ENCODE measurements at places on chromosomes 11 and 22. TPM values are rescaled to one million over a fixed set of nuclear protein-coding genes. Genes with fewer than 3 reads are reported as not detected.

DNA sequence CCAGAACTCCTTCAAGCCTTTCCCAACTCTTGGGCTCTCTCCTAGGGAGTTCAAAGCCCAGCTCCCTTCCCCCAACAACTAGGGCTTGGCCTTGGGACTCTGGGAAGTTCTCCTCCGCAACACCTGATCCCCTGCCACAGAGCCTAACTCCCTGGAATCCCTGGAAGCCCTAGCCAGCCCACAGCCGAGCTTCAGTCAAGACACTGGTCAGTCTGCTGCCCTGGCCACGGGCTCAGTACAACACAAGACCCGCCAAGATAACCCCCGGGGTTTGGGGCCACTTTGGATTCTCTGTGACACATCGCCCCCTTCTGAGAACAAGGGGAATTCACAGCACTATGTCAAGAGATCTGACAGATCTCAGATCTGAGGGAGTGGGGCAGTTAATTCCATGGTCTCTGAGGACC lies 58.3 kb downstream of the SLC22A12 start:
- peaks cover 5% of the 10 kb centered on the region for H3K4me1 ChIP-seq
- DNase-seq: peak; percentile 64
- no peak overlapping the region for H3K4me3 ChIP-seq
- H3K27me3 ChIP-seq: peaks cover 29% of the 10 kb centered on the region

DNA sequence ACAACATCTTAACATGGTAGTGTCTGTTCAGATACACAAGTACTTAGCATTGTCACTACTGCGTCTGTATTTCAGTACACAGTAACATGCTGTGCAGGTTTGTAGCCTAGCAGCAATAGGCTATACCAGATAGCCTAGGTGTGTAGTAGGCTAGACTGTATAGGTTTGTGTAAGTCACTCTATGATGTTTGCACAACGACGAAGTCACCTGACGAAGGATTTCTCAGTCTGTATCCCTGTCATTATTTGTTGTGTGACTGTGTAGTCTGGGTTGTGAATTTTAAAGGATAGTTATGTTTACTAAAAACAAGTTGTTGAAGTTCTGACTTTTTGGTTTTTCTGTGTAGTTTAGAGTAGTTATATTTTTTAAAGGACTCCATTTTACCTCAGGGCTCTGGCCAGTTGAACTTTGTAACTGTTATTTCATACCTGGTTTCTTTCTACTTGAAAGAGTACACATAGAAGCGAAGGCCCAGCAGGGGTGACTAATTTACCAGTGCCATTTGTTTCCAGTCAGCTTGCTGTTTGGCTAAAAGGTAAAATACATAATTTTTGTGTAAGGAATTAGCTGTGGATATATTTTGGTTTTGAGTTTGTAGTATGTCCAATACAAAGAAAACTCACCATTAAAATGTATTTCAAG lies 72.3 kb downstream of the PPP6R3 start:
- H3K4me1 ChIP-seq: peaks cover 42% of the 10 kb centered on the region
- peaks cover 37% of the 10 kb centered on the region for H3K36me3 ChIP-seq
- H3K4me3 ChIP-seq: no peak overlapping the region

UBTFL1 gene
- total RNA-seq: not detected

GRCh38 chr11:45042560-45042959 lies 91.9 kb upstream of the TP53I11 start:
- H3K4me3 ChIP-seq: no peak overlapping the region
- H3K36me3 ChIP-seq: no peaks in the 10 kb centered on the region
- peaks cover 4% of the 10 kb centered on the region for H3K27me3 ChIP-seq

LSP1 gene
- 303 TPM for total RNA-seq

DNA sequence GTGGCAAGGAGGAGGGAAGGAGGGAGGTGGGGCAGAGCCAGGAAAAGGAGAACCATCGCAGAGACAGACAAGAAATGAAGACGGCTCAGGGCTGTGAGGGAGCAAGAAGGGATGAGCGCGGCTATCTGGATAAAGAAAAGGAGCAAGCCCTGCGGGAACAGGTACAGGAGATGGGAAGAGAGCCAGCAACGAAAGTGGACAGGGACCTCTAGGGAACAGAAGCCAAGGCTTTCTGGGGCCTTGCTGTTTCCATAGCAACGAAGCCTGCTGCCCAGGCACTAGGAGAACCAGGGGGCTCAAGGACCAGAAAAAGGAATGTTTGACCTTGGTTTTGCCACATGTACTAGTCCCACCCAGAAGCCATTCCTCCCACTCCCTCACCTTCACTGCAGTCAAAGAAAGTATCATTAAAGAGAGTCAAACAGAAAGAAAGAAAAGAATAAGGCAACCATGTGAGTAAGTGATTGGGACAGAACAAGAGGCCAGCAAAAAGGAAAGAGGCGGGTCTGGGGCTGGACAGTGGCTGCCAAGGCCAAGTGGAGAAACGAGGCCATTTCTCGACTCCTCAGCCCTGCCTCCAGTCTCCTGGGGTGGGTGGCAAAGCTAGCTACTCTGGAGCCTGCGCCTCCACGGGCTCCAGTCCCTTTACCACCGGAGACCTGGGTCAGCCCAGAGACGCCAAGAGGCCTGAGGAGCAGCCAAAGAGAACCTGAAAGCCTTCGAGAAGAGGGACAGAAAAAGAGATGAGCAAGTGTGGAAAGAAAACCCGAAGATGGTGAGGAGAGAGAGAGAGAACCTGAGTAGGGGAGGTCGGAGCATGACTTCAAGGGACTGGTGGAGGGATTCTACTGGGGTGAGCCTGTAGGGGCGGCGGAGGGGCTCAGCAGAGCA lies 35.1 kb downstream of the NRXN2 start:
- DNase-seq: no peak
- peaks cover 16% of the 10 kb centered on the region for H3K4me1 ChIP-seq

- H3K4me1 ChIP-seq: peaks cover 31% of the 10 kb centered on the region
- H3K27ac ChIP-seq: no peak overlapping the region
- no peaks in the 10 kb centered on the region for H3K36me3 ChIP-seq
- no peak for DNase-seq
- H3K27me3 ChIP-seq: no peaks in the 10 kb centered on the region
- no peak overlapping the region for H3K4me3 ChIP-seq
Observed at GRCh38 chr22:36423461-36424404, 36.0 kb upstream of the MYH9 start.

DNA sequence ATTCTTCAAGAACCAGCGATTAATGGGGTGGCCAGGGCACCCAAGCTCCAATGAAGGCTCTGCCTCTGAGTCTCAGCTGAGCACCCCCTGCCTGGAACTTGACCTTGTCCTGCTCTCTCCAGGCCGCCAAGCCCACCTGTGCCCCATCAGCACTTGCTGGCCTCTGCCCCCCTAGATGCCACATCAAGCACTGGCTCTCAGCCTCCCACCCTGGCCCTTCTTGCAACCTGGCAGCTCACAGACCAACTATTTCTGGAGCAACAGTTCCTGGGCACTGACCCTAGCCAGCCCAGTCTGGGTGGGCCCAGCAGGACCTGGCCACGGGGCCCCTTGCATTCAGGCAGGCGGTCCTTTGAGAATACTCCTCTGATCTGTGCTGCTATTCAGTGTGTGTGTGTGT lies 98.8 kb upstream of the PITPNB start:
- H3K4me1 ChIP-seq: peaks cover 2% of the 10 kb centered on the region
- DNase-seq: no peak
- H3K4me3 ChIP-seq: no peak overlapping the region
- no peaks in the 10 kb centered on the region for H3K27me3 ChIP-seq

- DNase-seq: no peak
- no peaks in the 10 kb centered on the region for H3K36me3 ChIP-seq
- no peak overlapping the region for H3K27ac ChIP-seq
- no peaks in the 10 kb centered on the region for H3K4me1 ChIP-seq
- peaks cover 14% of the 10 kb centered on the region for H3K27me3 ChIP-seq
- no peak overlapping the region for H3K4me3 ChIP-seq
Observed at GRCh38 chr11:104588446-104588845, 309.8 kb downstream of the CASP12 start.

GRCh38 chr22:35446365-35446764 lies 46.4 kb downstream of the MCM5 start:
- no peak for DNase-seq
- H3K4me3 ChIP-seq: no peak overlapping the region
- peaks cover 22% of the 10 kb centered on the region for H3K36me3 ChIP-seq
- H3K27me3 ChIP-seq: no peaks in the 10 kb centered on the region

NXPE2 gene
- not detected for total RNA-seq

DNA sequence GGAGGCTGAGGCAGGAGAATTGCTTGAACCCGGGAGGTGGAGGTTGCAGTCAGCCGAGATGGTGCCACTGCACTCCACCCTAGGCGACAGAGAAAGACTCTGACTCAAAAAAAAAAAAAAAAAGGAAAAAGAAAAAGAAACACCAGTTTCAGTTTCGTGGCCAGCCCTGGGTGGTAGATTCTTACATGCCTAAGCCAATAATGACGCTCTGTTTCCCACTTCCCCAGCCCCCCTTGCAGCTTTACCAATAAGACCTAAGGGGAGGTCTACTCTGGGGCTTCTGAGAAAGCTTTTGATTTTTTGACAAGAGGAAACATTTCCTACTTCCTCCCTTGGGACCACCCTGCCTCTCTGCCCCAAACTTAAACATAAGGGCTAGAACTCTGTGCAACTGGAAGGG lies 30.0 kb upstream of the PTPRJ start:
- H3K4me3 ChIP-seq: peak overlapping the region; percentile 6
- no peaks in the 10 kb centered on the region for H3K36me3 ChIP-seq
- H3K4me1 ChIP-seq: peaks cover 39% of the 10 kb centered on the region
- H3K27ac ChIP-seq: peak overlapping the region; percentile 70
- H3K27me3 ChIP-seq: no peaks in the 10 kb centered on the region

SOX10 gene
- not detected for total RNA-seq

- H3K4me3 ChIP-seq: no peak overlapping the region
- H3K27ac ChIP-seq: no peak overlapping the region
- no peak for DNase-seq
- H3K27me3 ChIP-seq: no peaks in the 10 kb centered on the region
- peaks cover 3% of the 10 kb centered on the region for H3K4me1 ChIP-seq
- peaks cover 18% of the 10 kb centered on the region for H3K36me3 ChIP-seq
Observed at GRCh38 chr22:38240734-38241252, 32.0 kb downstream of the TMEM184B start.

DNA sequence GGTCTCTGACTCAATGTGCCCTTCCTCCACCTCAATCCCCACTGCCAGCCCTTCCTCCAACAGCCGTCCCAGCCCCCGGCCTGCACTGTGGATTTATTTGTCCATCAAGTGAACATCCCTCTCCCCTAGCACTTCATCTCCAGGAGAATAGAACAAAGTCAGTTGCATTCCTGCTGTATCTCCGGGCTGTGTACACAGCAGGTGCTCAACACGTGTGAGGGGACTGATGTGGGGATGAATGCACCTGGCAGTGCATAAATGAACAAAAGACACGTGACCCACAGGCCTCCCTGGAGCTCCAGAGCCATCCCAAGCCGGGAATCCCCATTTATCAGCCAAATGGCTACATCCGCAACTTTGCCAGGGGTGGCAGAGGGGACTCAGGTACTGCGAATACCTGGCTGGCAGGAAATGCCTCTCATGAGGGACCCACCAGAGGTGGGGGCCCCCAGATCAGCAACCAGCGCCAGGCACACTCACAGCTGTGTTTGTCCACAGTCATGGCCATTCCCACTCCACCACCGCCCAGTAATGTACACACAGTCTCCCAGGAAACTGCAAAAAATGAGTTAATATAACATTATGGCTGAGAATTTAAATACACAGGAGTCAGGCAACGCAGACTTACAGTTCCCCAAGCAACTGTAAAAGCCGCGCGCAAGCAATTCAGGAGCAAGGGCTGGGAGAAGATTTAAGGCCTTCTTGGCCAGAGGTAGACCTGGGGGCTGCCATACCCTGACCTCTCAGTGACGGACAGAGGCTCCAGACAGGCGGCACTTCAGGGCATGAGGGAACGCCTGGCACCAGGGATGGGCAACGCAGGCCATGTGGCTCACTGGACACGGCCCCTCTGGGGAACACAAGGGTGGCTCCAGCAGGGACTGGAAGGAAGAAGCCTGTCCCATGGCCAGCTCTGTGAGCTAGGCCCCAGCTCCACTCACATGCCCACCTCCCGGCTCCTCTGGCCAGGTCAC lies 50.3 kb upstream of the TCF20 start:
- H3K4me3 ChIP-seq: no peak overlapping the region
- DNase-seq: no peak
- H3K27ac ChIP-seq: no peak overlapping the region
- H3K27me3 ChIP-seq: no peaks in the 10 kb centered on the region

DNA sequence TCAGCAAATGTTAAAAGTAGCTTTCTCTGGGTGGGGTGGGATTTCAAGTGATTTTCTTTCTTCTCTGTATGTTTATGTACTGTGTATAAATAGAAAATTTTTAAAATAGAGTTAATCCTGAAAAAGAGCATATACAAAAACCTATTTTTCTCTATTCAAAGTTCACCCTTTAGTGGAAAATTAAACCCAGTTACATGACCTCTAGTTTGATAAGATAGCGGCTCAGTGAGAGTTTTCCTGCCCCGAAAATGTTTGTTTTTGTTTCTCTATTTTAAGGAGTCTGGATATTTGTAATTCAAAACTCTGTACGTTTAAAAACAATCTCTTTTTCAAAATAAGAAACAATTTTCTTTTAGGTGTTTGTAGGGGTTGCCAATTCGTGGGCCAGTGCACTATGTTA lies 42.1 kb upstream of the PITPNB start:
- H3K36me3 ChIP-seq: no peaks in the 10 kb centered on the region
- no peak overlapping the region for H3K4me3 ChIP-seq
- H3K27me3 ChIP-seq: no peaks in the 10 kb centered on the region
- no peaks in the 10 kb centered on the region for H3K4me1 ChIP-seq
- no peak for DNase-seq

DNA sequence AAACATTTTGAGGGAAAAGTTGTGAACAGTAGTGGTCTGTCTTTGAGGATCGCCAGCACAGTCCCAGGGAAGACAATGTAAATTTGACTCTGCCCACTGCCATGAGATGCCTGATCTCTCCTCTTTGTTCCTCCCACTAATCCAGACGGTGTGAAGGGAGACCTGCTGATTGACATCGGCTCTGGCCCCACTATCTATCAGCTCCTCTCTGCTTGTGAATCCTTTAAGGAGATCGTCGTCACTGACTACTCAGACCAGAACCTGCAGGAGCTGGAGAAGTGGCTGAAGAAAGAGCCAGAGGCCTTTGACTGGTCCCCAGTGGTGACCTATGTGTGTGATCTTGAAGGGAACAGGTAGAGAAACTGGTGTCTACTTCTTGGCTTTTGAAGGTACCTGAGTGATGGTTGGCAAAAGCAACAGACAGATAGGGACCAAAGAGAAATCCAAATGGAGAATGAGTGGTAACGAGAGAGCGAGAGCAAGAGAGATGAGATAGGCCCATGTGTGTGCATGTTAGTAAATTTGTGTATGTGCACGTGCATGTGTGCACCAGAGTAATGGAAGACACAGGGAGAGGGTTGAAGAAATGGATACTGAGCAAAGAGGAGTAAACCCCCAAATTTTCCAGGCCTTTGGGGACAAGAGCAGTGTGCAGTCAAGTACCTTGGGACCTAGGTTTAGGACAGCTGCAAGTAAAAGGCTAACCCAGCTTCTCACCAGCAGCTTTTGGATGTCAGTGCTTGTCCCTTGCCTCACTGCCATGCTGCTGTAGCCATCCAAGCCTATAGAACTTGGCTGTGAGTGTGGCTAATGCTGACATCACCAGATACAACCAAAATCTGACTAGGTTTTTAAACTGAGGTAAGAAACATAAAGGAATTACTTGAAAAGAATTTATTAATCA lies 1.9 kb downstream of the NNMT start:
- H3K27ac ChIP-seq: no peak overlapping the region
- DNase-seq: no peak
- no peaks in the 10 kb centered on the region for H3K4me1 ChIP-seq
- H3K36me3 ChIP-seq: no peaks in the 10 kb centered on the region
- H3K27me3 ChIP-seq: peaks cover 17% of the 10 kb centered on the region

All from activated CD4-positive, alpha-beta T cell treated with anti-CD3 and anti-CD28 coated beads, Interleukin-2, amount 10 ng/mL, durations not matched to agents 24 days and 14 days (primary cell).